Retinal pigment epithelial cell (primary cell): ENCODE measurements at places on chromosomes 11 and 22.

- DNase-seq, result no peak
These were observed 1357.3 kb upstream of the TENM4 start for GRCh38 chr11:80798174-80798573.

DNA sequence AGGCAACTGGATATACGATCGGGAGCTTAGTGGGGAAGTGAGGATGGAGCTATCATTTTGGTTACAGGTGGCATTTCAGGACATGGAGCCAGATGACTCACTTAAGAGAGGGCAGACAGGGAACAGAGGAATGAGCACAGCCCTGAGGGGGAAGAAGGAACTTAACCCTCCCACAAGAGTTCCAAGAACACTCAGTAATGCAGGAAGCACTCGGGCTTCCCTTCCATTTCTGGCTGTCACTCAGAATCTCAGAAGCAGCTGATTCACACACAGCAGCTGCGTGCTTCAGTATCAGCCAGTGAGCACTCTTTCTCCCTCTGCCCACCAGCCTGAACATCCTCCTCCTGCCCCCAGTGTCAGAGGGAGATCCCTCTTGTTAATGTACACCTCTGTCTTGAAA lies 34.8 kb downstream of the EFCAB6 start:
- no peak for DNase-seq

GRCh38 chr22:20569059-20570058 lies 61.9 kb downstream of the MED15 start:
- DNase-seq, result peak; percentile 95

DNA sequence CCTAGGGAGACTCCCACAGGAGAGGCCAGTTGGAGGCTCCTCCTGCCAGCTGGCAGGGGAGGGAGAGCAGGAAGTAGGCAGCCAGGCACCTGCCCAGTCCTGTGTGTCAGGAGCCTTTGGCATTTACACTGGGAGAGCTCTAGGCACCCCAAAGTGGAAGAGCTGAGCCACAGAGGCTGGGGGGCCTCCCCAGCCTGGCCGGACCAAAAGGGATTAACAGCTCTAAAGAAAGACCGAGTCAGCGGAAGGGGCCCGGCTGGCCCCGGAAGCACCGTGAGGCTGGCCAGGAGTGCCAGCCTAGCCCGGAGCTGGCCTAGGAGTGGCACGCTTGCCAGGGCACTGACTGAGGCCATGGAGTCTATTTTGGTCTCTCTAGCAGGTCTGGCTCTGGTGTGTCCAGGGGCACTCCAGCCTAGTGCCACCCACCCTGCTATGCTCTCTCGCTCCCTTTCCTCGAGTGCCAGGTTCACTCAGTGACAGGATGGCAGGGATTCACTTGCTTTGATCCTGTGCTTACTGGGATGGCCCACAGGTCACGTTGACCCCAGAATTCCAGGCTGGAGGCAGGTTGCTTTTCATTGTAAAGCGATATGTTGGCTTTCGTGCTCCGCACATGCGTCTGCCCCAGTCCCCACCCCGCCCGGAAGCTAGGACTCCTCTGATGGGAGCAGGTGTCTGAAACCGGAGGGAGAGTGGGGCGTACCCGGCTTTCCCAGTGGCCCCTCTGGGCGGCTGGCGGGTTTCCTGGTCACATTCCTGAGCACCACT lies 3.3 kb upstream of the KMT5B start:
- DNase-seq, result no peak

DNA sequence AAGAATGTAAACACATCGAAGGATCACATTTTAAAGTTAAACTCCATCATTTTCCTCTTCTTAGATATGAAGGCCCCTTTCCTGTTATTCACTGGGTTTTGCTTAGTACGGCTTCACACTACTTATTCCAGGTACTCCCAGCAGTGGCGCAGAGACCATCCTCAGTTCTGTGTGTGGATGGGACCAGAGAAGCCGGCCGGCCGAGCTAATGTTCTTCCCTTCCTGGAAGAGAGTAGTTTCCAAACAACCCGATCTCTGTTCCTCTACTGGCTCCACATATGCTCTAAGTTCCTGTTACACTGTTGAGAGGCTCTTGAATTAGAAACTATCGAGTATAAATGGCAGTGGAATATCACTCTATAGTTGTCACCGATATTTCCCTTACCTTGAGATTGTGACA lies 684 bp upstream of the NFRKB start:
- DNase-seq, result no peak

DNA sequence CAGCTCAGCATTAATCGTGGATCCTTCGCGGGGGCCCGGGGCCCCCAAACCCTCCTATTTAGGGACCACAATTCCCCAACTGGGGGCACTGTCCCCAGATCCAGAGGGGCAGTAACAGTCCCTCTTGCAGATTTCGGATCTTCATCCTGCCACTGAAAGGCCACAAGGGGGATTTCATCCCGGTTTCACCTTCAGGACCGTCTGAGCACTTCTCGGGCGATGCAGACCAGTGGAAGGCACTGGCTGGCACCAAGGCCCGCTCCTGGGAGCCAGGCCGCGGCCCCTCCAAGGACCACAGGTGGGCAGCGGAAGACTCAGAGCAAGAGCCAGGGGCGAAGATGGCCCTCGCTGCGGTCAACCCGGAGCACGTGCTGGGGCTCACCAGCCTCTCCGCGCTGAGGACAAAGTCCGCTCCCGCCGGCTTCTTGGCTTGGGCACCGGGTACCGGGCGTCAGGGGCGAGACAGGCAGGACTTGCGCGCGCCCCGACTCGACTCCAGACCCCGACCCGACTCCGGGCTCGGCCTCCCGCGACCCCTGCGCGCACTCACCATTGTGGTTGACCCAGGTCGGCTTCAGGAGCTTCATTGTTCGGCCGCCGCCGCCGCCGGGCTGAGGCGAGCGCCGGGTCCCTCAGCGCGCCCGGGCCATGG lies 517 bp downstream of the HIRA start:
- no peak for DNase-seq

GRCh38 chr22:50268655-50269113 lies 1.5 kb downstream of the MAPK11 start:
- no peak for DNase-seq

- DNase-seq, result no peak
These were observed 36.7 kb upstream of the VSTM5 start for GRCh38 chr11:93887111-93887510.

DNA sequence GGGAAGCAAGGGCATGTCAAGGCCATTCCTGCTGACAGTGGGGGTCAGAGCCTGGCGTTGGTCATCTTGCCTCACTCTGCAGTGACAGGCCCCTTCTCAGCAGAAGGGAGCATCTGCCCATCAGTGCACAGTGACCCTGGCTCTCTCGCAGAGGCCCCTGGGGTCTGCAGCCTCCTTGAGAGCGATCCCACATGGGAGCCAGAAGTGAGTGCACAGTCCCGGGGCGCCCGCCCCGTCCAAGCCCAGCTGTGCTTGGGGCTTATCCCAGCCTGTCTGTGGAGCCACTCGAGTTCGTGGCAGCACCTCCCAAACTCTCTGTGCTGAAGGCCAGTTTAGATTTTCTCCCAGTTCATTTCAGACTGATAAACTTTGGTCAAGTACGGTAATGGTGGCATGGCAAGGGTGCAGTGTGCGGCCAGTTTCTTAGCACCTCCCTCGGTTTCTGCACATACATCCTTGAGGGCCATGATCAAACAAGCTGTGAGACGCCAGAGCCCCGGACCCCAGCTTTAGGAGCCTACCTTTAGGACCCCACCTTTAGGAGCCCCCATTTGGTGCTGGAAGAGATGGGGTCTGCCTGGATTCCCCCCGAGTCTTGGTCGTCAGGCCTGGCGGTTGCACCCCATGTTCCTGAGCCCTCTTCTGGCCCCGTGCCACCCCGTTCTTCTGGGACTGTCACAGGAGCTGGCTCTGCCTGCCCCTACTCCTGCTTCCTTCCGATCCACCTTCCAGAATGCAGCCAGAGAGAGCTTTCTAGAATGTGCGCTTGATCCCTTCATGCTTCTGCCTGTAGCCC lies 369.4 kb downstream of the TBC1D22A start:
- DNase-seq, result no peak

GRCh38 chr22:30296833-30297232 lies 7.5 kb upstream of the CASTOR1 start:
- DNase-seq, result no peak

GRCh38 chr22:28269277-28269676 lies 350.2 kb upstream of the PITPNB start:
- DNase-seq, result no peak

GRCh38 chr22:17867160-17867785 lies 93.0 kb upstream of the BID start:
- DNase-seq, result no peak

GRCh38 chr11:127217452-127218274 lies 217.1 kb upstream of the KIRREL3 start:
- DNase-seq, result no peak

DNA sequence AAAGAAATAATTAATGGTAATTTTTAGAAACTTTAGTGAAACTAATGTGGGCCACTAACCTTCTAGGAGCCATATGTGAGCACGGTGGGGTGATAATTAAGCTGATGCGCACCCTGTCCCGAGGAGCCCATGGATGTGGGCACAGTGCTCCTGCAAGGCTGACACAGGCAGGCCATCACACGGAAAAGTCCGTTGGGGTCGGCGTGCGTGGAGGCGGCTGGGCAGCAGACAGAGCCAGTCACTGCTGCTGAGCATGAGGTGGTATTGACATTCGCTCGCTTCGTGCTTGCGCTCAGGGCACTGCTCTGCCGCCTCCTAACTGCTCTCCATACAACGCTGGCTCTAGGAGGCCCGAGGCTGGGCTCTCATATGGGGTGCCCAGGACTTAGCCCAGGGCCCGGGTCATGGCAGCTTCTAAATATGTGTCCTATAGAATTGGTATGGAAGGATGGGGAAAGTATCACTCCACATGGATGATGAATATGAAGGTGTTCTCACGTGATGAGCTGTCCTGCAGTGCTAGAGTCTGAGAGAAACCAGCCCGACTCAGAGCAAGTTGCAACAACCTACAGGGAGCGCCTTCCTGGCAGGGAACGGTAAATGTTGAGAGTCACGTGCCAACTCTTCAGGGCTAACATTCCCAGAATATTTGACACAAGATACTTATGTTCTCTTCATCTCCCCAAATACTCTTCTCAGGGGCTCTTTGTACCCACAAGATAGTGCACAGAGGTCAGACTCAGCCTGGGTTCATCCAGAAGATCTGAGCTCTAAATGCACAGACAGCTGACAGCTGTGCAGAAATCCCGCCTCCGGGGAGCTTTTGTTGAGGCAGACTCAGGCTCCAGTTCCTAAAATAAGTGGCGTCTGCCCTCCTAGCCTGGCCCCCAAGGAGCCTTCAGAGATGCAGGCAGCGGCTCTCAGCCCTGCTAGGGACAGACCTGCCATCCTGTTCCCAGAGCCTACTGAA lies 50.6 kb upstream of the ARFGAP3 start:
- DNase-seq, result no peak

DNA sequence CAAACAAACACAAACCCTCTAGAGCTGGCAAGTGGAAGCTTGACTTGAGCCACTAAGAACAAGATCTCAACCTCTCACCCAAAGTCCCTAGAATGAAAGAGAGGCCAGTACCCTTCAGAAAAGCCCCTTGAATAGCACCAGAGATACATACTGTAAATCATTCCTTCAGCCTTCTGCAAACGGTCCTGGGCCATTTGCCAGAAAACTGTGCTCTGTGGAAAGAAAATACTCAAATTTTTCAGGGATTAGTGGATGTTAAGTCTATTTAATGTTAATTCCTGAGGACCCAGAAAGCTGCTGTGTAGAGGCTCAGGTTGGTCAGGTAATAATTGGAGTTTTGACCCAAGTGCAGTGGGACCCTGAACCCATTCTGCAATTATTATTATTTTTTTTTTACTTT lies 16.9 kb downstream of the SERPINH1 start:
- DNase-seq, result peak; percentile 63

- no peak for DNase-seq
These were observed 67.1 kb downstream of the GRIK4 start for GRCh38 chr11:120578596-120579154.

DNA sequence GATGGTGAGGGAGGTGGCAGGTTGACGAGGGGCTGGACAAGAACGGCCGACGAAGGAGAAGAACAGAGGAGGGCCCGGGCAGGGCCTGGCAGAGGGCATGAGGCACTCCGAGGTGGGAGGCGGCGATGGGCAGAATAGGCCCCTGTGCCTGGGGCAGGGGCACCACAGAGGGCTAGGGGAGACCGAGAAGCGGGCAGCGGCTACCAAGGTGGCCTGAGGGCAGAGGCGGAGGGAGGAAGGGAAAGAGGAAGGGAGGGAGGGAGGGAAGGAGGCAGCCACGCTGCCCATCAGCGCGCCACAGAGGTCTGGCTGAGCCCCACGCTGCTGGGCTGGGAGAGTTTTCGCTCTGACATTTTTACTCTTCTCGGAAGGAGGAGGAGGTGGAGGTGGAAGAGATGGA lies 11.3 kb downstream of the LSP1 start:
- DNase-seq, result no peak

DNA sequence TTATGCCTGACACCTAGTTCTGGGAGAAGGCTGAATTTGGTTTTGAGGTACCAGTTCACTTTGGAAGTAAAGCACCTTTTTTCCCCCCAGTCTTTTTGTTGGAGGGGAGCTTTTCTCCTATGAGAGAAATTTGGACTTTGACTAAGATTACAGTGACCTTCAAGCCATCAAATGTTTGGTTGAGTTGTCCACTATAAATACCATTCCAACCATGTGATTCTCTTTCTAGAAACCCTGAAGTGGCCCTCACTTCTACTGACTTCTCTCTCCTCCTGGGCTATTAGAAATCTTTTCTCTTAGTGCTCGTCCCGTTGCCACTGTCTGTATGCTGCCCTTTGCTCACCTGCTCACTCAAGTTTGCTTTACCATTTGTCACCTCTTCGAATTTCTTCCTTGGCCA lies 82.6 kb downstream of the TEAD1 start:
- DNase-seq, result no peak

GRCh38 chr22:42613872-42614301 lies 796 bp downstream of the POLDIP3 start:
- no peak for DNase-seq

- no peak for DNase-seq
These were observed 18.5 kb upstream of the STK33 start for GRCh38 chr11:8612522-8612921.

GRCh38 chr11:119181677-119182412 lies 3.4 kb upstream of the NHERF4 start:
- no peak for DNase-seq

GRCh38 chr22:28930357-28931007 lies 47.1 kb downstream of the ZNRF3 start:
- no peak for DNase-seq

GRCh38 chr11:11965192-11965591 lies 43.2 kb downstream of the DKK3 start:
- DNase-seq, result no peak

DNA sequence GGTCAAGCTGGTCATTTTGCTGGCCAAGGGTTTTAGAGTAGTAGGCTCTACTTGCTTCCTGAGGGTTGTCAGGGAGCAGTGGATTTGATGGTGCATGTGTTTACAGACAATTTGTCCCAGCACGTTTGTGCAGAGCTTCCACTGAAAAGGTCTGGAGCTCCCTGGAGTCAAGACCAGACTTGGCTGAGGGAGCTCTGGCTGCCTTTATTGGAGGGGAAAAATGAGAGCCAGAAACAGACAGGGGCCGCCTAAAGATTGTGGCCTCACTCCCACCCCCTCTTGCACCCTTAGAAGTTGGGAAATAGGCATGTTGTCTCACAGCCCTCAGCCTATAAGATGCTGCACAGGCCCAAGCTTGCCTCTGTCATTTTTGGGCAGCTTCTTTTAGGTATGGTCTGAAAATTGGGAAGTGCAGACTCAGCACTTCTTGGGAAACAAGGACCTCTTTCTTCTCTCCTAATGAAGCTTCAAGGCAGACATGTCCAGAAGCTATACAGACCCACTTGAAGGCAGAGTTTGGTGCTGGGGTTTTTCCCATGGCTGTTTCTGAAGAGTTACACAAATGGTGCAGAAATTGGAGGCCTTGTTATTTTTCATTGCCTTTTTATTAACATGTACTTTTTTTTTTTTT lies 55.1 kb downstream of the AMOTL1 start:
- no peak for DNase-seq
